ENCODE measurements at places on chromosomes 3 and 15.
A peak's percentile ranks its signal among the peaks of the same experiment; 100 is the strongest.

- peak; percentile 39 for DNase-seq
Observed at GRCh38 chr3:71859123-71859519, 74.2 kb upstream of the PROK2 start.

- DNase-seq = no peak
Observed at GRCh38 chr15:79615754-79616153, 183.6 kb downstream of the MINAR1 start.

DNA sequence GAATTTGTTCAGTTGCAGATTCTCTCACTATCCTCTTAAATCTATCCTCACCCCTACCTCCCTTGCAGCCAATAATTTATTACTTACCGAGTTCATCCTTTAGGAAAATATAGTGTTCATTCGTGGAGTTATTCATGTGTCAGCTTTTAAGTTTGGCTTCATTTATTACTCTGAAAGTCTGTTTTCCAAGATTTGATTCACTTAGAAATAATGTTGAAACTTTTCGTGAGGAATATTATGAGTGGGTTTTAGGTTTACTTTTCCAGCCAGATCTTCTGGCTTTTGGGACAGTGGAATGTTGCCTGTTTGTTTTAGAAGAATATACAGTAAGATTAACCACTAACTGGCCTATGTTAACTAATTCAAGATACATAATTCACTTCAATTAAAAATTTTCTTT, 161.0 kb upstream of the CGNL1 start:
- DNase-seq = no peak

GRCh38 chr3:56890448-56891091, 88.8 kb upstream of the ARHGEF3 start:
- DNase-seq = peak; percentile 15

GRCh38 chr3:63977893-63978292, 45.4 kb downstream of the PSMD6 start:
- no peak for DNase-seq

DNA sequence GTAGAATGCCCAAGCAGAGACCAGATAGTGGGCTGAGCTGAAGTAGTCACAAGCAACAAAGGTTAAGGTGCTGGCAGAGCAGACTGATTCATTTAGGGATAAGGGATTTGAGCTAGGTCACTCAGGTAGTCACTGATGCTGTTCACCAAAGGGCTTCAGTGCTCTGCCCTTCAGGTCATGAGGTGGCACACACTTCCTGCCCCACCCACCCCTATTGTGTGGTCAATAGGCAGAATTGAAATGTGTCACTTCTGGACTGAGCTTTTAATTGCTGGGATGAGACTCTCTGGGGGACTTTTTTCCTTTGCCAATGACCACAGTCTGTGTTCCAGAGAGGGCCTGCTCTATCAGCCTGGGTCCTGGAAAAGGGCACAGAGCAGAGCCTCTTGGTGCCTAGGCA, 2.9 kb upstream of the DIS3L start:
- no peak for DNase-seq

DNA sequence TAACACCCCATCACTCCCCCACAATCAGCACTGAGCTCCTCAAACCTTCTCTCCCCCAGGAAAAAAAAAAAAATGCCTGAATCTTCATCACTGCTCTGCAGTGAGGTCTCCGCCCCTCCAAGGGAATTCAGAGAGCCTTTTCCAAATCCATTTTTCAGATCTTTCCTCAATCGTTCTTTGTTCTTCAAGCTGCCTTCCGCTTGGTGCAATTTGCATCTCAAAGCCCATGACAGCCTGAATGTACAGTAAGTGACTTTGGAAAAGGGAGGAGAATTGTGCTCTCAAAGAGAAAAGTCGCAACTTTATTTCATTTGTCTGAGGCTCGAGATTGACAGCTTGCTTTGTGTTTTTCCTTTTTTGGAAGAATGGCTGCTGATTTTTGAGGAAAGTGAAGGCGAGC, 75.0 kb downstream of the CORO2B start:
- DNase-seq = no peak

- DNase-seq = peak; percentile 78
Observed at GRCh38 chr15:90954712-90955623, at the start of gene RCCD1. Gene RCCD1 (plus strand): TSS chr15:90954884. CDS start chr15:90956735, 1,851 bp downstream.

GRCh38 chr3:174439331-174440252, 419.5 kb upstream of the NAALADL2 start:
- DNase-seq = no peak

DNA sequence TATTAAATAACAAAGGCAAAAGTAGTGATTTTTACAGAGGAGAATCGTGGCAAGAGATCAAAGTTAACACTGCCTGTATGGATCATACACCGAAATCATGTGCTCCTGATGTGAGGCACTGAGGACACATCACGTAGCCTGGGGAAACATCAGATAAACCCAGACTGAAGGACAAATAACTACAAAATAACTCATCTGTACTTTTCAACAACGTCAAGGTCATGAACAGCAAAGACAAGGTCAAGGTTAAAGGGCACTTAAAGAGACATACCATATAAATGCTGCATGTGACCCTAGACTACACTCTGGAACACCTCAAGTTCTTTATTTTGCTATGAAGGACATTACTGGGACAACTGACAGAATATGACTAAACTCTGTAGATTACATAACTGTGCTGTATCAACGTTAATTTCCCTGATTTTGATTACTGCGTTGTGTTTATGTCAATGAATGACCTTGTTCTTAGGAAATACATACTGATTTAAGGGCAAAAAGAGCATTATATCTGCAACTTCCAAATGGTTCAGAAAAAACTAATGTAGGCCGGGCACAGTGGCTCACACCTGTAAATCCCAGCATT, 48.1 kb downstream of the CHSY1 start:
- DNase-seq = no peak

DNA sequence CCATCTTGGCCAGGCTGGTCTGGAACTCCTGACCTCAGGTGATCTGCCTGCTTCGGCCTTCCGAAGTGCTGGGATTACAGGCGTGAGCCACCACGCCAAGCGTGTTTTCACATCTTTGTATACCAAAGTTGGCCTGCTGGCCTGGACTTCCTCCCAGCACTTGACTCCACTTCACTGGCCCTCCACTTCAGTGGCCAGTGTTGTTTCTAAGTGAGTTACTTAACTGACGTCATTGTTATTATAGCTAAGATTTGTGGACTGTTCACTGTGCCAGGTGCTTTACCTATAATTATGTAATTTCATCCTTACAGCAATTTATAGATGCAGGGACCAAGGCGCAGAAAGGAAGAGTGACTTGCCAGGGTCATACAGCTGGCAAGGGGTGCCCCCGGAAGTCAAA, 52.0 kb downstream of the HRH1 start:
- no peak for DNase-seq

GRCh38 chr15:36221992-36222391, 357.4 kb upstream of the CDIN1 start:
- no peak for DNase-seq

DNA sequence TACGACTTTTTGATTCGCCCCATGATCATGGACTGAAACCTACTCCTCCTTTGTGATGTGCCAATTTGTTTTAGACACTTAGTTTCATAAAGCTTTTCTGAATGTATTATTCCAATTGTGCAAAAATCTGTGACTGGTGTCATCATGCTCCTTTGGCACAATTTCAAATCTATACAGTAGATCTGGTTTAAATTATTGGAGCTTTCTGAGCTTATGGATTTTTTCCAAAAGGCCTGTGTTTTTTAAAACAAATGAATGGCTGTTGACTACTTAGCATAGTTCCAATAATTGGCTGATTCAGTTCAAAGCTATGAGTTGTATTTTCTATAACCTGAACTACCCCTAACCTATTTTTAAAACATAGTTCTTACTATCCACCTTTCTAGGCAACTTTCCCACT, 282.7 kb downstream of the CNTN3 start:
- DNase-seq = no peak

DNA sequence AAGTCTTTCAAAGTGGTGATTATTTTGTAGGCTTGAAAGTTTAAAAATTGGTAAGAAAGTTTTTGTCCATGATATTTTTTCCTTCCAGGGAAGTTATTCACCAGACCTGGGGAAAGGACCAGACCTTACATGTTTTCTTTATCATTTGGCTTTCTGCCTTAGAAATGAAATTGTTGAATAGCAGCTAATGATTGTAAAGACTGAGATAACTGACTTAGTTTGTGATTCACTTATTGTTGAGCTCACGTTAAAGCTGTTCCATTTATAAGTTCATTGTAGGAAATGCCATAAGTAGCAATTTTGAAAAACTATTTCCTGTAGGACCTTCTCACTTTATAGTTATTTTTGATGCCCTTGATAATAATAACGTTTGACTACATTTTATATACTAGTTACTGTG, 51.9 kb downstream of the IQGAP1 start:
- DNase-seq = no peak

- DNase-seq = no peak
Observed at GRCh38 chr3:156145866-156146265, 25.5 kb downstream of the KCNAB1 start.

GRCh38 chr3:73401616-73402279, 223.0 kb downstream of the PDZRN3 start:
- DNase-seq = no peak

GRCh38 chr15:77030928-77031375, 36.0 kb downstream of the PSTPIP1 start:
- no peak for DNase-seq

DNA sequence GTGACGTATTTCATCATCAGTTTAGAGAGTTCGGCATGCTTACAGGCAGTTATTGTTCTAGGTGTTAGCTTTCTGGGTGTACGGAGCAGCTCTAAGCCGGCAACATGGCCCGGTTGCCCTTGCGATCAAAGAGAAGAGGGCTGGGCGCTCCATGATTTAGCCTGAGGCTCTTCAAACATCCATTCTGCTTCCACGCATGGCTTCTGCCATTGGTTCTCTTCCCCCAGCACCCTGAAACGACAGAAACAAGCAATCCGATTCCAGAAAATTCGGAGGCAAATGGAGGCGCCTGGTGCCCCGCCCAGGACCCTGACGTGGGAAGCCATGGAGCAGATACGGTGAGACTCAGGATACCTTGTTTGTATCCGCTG, 574 bp downstream of the NGRN start:
- DNase-seq = peak; percentile 45

DNA sequence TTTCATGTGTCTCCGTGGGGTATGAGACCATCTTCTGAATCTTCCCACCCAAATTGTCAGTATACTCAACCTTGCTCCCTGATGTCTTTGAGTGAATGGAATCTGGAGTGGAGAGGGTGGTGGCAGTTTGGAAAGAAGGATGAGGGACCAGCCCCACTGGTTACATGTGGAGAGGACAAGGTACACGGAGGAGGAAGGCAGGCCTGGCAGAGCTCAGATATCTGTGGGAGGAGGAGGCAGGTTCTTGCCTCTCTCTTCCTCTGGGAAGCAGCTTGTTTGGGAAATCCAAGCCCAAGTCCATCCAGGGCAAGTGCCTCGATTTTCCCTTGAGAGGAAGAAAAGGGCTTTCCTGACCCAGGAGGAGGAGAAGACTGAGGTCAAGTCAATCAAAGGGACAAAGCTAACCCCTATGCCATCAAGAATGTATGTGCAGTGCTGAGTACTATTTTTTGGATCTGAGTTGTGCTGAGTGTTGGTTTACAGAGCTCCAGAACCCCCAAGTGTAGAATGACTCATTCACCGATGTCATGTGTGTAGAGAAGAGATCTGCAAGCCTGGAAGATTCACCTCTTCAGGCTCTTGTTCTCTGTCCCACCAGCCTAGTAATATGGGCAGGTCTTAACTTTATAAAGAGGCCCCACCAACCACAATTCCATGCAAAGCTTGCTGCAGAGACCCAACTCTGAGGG, 19.8 kb upstream of the LOXL1 start:
- DNase-seq = no peak

DNA sequence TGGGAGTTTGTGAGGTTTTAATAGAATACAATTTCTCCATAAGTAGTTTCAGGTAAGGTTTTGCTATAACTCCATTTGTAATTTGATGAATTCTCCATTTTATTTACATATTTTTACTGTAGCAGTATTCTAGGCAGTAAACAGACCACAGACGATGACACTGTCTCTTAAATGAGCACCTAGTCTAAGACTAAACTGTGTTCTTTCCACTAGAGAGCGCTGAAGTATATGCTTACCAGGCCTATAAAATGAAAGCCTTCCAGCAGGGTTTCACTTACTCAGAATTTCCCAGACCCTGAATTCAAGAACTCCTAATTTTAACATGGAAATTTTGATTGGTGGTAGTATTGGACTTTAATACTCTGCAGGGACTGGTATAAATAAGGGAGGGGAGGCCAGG, 41.6 kb downstream of the POLG start:
- no peak for DNase-seq

DNA sequence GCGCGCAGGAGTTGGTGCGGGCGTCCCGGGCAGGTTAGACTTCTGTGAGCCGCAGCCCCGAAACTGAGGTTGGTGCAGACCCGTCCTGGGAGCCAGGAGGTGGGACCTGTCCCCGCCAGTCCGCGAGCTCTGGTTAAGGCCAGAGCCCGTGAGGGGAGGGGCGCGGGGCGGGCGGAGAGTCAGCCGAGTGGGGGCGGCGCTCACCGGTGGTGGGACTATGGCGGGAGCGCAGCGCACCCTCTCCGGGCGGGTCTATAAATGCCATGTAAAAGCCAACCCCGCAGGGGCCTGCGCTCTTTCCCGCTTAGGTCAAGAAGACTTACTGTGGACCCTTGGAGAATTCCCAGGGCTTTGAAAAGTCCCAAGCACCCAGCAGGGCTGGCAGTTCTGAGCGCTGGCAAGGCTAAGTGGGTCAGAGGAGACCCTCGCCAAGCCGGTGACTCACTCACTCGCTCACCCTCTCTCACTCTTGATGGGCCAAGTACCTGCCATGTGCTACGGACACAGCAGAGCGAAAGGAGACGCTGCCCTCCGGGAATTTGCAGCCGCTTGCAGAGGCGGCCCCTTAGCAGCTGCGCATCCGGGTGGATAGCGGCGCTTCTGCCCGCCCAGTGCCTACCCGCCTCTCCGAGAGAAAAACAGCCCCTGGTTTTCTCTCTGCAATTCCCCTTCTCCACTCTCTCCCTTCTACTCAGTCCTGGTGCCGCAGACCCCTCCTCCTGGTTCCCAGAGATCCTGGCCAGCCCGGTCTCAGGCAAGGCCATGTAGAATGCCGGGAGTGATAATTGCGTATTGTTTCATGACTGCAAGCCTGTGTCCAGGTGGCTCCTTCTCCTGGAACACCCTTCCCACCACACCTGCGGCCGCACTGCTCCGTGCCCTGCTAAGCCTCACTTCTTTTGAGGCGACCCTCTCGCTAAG, at the start of gene ALDH1L1:
Gene ALDH1L1, minus strand, starts transcription at position 110 of the 921 bp plus-strand sequence. CDS start 19,607 bp downstream, outside the sequence.
- no peak for DNase-seq

- DNase-seq = no peak
Observed at GRCh38 chr3:141728355-141728892, 9.7 kb upstream of the RNF7 start.

GRCh38 chr3:171551296-171551695, 91.1 kb upstream of the TNIK start:
- no peak for DNase-seq

DNA sequence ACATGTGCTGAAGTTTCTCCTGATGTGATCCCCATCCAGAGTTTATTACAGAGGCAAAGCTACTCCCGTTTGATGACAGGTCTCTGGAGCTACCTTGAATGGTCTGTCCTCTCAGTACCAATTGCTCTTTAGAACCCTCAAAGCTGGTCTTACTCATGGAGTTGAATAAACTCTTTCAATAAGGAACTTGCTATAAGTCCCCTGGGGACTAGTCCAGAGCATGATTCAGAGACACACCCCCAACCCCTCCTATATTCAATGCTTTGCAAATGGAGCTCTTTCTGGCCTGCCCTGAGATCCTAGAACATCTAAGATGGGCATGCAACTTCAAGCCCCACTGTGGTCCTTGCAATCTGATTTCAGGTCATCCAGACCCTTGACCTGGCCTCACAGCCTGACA, 23.9 kb upstream of the TPM1 start:
- DNase-seq = no peak
